ENCODE measurements at places on chromosomes 5 and 9.

DNA sequence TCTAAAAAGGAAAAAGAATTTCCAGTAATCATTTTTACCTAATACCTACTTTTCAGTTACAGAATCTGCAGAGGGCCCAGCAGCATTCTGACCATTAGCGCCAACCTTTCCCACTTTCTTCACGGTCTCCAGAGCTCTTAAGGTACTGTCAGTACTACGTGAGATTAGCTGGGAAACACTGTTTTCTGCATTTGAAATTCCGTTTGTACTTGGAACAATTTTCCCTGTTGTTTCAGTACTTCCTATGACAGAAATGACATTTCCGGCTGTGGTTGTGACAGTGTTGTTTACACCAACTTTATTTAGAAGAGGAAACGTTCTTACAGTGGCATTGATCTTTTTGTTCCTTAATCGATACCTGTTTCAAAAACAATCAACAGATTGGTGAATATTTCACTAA lies 36.9 kb upstream of the PDCL start:
- DNase-seq = no peak

DNA sequence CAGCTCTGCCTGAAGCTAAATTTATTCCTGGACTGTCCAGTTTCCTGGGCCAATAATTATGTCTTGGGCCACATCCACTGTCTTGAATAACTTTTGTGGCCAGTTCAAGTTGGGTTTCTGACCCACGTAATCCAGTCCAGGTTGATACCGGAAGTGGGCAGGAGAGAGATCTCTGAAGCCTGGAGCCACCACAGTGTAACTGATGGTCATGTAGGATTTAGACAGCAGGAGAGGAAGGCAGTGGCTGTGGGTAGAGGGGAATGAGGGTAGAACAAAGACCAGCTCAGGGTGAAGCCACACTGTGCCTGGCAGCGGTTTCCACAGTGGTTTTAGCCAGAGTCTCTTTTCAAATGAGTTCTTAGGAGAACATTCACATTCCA lies 30.2 kb downstream of the SH3PXD2B start:
- no peak for DNase-seq

DNA sequence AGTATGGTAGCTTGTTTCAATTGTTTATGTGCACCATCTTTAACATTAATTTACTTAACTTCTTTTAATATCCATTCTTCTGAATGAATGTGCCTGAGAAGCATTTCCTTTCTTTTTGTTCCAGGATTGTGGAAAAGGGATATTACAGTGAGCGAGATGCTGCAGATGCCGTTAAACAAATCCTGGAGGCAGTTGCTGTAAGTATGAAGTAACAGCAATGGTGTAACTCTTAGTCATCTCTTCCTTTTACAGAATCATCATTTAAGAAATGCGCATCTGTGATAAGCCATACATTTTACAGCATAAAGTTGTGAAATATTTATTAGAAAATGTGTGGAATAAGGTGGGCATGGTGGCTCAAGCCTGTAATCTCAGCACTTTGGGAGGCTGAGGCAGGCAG lies 117.7 kb downstream of the STARD4 start:
- no peak for DNase-seq

DNA sequence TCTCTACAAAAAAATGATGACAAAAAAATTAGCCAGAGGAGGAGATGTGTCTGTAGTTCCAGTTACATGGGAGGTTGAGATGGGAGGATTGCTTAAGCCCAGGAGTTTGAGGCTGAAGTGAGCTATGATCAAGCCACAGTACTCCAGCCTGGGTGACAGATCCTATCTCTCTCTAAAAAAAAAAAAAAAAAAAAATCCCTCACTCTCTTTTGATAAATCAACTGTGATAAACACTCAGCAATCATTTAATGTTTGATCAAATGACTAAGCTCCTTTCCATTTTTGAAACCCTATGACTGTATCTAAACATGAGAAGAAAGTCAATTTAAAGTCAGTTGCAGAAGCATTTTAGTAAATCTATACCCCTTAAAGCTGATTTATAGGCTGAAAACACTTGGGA lies 112.1 kb upstream of the IL6ST start:
- no peak for DNase-seq

- DNase-seq = no peak
Measured at GRCh38 chr9:14749741-14750211, 27.2 kb upstream of the CER1 start.

DNA sequence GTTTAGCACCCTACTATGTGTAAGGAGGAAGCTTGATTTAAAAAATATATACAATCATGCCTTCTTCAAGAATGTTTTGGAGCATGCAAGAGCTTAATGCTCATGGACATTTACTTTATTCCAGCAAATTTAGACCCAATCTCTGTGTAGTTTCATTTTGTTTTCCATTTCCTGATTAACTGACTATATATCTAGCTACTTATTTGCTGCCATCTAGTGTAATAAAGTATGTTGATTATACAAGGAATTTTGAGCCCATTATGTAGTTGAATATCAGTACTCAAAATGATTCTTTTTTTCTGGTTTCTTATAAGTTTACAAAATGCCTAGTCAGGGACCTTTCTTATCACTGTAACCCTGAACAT lies 100.0 kb upstream of the CCDC152 start:
- no peak for DNase-seq

GRCh38 chr5:33969572-33970452 lies 14.7 kb downstream of the SLC45A2 start:
- no peak for DNase-seq

- no peak for DNase-seq
Measured at GRCh38 chr9:24582146-24583126, 36.7 kb upstream of the IZUMO3 start.

GRCh38 chr5:10036136-10036815 lies 213.4 kb downstream of the ATPSCKMT start:
- no peak for DNase-seq

GRCh38 chr9:34502891-34503290 lies 19.9 kb downstream of the ENHO start:
- DNase-seq = no peak

DNA sequence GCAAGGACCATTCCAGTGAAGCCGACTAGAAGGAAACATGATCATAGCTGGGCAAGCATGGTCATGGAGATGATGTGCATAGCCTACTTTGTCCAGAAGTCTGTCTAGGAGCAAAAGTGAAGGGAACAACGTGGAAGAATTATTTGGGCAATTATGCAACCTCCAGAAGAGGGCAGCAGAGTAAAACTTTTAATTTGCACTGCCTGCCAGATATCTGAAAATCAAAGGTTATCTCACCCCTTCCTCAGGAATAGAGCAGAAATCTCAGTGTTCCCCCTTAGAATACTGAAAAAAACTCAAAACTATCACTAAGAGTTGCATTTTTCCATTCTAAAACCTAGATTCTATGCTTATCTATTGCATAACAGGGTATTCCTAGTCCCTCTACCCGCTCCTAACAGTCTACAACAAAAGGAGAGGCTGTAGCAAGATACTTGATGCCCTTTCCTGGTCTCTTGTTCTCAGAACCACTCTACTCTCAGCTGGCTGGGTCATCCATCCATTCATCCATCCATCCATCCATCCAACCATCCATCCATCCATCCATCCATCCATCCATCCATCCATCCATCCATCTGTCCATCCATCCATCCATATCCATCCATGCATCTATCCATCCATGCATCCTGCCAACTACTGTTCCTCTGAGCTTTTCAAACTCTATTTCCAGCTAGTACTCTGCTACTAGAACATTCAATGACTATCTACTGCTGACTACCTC lies 8.4 kb upstream of the SETD9 start:
- no peak for DNase-seq

DNA sequence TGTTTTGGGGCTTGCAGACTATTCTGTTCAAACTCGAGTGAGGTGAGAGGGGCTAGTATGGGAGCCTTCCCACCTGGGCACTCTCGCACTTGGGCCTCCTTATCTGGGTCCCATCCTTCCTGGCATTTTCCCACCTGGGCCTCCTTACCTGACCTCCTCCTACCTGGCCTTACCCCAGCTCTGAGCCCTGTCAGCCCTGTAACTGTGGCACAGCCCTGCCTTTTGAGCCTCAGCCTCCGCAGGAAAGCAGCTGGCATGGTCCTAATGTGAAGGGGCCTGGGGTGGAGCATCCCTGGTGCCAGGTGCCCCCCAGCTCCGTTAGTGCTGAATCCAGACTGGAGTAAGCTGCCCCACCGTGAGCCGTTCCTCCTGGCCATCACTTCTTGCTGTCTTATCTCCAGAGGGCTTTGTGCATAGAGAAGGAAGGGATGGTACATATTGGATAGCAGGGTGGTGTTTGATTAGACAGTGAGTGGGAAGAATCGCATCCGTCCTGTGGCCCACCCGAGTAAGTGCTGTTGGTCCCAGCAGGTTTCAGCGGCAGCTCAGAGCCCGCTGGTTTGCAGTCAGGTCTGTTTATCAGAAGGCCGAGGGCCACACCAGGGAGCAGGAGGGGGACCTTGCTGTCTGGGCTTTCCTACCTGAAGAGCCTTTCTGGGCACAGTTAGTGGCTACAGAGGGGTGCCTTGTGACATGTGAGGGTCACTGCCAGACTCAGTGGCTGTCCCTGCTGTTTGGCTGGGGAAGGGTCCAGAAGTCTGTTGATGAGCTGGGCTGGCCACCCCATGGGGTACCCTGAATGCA lies 76.5 kb downstream of the WNK2 start:
- no peak for DNase-seq

GRCh38 chr5:88743231-88743834 lies 139.7 kb downstream of the MEF2C start:
- no peak for DNase-seq

DNA sequence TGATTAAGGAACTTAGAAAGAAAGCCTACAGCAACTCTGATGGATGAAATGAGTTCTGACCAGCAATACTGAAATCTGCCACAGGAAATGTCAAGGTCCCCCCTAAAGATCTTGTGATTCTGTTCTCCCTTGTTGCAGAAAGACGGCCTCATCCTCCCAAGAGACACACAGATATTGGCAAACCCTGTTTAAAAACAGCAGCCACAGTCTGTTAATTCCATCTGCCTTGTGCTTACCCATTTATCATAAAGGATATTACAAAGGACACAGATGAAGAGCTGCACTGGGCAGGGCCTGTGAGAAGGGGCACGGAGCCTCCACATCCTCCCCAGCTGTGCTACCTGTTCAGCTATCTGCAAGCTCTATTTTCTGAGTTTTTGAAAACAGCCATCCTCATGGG lies 15.2 kb downstream of the RAPGEF1 start:
- DNase-seq = no peak

- DNase-seq = no peak
Measured at GRCh38 chr5:44048276-44048984, 340.8 kb downstream of the FGF10 start.

DNA sequence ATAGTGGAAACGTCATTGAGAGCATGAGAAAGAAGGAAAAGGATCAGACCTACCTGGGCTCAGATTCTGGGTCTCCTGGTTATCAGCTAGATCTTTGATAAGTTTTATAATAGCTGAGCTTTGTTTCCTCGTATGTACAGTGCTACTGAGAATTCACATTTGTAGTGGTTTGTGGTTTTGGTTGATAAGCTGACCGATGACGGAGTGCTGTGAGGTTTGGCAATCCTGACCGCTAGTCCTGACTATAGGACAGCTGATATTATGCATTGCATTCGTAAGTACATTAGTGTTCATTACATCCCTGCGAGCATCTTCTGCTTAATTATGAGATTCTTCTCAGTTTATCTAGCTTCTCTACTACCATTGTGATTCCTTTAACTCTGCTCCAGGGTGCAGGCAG lies 190.7 kb upstream of the SLC27A6 start:
- no peak for DNase-seq

DNA sequence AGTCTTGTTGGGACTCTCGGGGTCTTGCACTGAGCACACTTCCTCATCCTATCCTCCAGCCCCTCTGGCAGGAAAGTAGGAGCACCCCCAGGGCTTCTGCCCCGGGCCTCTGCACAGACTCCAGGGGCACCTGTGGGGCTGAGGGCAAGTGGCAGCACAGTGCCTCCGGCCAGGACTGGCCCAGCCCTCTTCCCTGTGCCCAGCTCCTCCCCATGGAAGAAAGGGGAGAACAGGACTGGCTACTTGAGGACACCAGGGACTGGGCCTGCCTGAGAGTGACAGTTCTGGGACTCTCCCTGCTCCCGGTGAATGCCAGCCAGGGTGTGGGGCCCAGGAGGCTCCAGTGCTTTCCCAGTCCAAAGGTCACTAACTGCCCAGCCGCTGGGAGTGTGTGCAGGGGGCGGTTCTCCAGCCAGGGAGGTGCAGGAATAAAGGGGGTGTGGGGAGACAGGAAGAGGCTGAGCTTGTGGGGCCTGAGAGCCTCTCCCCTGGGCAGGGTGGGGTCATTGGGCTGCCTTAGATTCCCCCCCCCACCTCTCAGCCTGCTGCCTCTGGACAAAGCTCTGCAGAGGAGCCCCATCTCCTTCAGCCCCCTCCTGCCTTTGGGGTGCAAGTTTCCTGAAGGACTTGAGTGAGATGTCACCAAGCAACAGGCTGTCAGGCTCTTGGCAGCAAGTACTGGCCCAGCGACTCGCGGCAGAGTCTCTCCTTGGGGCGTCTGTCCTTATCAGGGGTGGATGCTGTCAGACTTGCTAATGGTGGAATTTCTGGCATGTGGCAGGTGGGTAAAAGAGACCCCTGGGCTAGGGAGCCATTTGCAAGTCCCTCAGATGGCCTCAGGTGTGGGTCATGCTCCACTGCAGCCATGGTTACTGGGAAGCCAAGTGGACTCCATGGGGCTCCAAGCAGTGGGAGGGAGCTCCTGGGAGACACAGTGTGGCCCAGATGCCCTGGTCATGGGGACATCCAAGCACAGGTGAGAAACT lies 19.1 kb upstream of the JADE2 start:
- DNase-seq = no peak

- DNase-seq = no peak
Measured at GRCh38 chr9:130039528-130040147, 3.4 kb downstream of the FNBP1 start.

DNA sequence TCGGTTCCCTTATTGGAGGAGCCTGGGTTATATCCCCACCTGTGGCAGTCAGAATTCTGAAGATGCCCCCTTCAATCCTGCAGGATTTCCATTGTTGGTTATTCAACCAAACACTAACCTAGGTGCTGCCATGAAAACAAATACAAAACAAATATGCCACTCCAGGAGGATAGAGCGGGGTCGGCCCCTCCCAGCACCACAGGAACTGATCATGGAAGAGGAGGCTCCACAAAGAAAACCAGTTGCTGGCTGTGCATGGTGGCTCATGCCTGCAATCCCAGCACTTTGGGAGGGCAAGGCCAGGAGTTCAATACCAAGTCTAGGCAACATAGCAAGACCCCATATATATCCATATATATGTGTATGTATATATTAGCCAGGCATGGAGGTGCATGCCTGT lies 13.2 kb upstream of the ADGRD2 start:
- DNase-seq = no peak

GRCh38 chr9:10876333-10876732 lies 263.5 kb upstream of the PTPRD start:
- DNase-seq = no peak

GRCh38 chr5:54727874-54728587 lies 210.5 kb downstream of the SNX18 start:
- DNase-seq = no peak
